ENCODE measurements at places on chromosomes 2 and 18.

GRCh38 chr2:183035954-183036669 is 2.1 kb downstream of the NCKAP1 start:
- no peak for DNase-seq

DNA sequence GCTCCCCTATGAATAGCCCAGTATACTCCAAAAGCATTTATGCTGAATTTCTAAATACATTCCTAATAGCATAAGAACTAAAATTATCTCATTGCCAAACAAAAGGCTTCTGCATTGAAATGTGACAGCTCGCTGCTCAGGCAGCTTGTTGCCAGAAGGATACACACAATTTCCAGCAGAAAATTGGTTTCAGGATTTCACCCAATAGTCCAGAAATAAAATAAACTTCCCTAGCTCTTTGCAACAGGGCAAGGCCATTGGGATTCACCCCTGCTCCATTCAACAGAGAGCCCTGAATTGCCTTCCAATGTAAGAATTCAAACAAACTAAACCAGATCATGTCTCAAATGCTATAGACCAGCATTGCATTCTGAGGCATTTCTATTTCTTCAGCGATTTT is 70.7 kb downstream of the RBM43 start:
- no peak for DNase-seq

- DNase-seq, result no peak
These were observed 174.1 kb downstream of the NOL4 start for GRCh38 chr18:34050661-34051060.

- no peak for DNase-seq
These were observed 198.4 kb downstream of the NYAP2 start for GRCh38 chr2:225597911-225598310.

GRCh38 chr2:191043438-191043837 is 29.5 kb upstream of the STAT1 start:
- DNase-seq, result no peak

- no peak for DNase-seq
These were observed 278.4 kb upstream of the FIGN start for GRCh38 chr2:164014068-164014731.

DNA sequence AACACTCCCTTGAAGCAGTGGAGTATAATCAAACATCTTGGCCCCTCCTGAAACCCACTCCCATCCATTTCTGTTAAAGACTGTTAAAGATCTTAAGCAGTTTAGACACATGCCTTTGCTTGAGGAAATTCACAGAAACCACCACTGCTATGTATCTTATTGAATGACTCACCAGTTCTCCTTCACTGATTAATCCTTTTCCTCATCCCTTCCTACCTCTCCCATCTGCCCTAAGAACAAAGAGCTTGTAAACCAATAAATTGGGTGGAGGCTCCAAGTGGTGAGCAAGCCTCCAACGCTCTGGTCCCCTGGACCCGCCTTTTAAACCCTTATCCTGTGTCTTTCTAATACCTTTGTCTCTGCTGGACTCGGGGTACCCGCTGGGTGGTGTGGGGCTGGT is 746.1 kb downstream of the LRP1B start:
- DNase-seq, result no peak

GRCh38 chr2:143686585-143687164 is 557.5 kb downstream of the ARHGAP15 start:
- DNase-seq, result no peak

- DNase-seq, result no peak
These were observed 103.4 kb upstream of the MSH2 start for GRCh38 chr2:47299555-47299954.

GRCh38 chr2:113966832-113967231 is 76.9 kb downstream of the ACTR3 start:
- DNase-seq, result no peak

All from hindlimb muscle (tissue), 1 donor.